Fibroblast of lung (primary cell): ENCODE measurements at places on chromosomes 7 and 10. TPM values are rescaled to one million over a fixed set of nuclear protein-coding genes. Genes with fewer than 3 reads are reported as not detected.

The EBLN1 gene
- not detected in 2 replicates for total RNA-seq

The STOX1 gene
- under 0.01 TPM in 2 replicates for total RNA-seq

The ASAH2 gene
- 0.51 and 0.99 TPM in 2 replicates for total RNA-seq

The KLHL7 gene
- 23.1 and 23.5 TPM in 2 replicates for total RNA-seq

The NPC1L1 gene
- under 0.01 TPM in 2 replicates for total RNA-seq
